DMS79 (cell line): ENCODE measurements at places on chromosomes 12 and 14.

DNA sequence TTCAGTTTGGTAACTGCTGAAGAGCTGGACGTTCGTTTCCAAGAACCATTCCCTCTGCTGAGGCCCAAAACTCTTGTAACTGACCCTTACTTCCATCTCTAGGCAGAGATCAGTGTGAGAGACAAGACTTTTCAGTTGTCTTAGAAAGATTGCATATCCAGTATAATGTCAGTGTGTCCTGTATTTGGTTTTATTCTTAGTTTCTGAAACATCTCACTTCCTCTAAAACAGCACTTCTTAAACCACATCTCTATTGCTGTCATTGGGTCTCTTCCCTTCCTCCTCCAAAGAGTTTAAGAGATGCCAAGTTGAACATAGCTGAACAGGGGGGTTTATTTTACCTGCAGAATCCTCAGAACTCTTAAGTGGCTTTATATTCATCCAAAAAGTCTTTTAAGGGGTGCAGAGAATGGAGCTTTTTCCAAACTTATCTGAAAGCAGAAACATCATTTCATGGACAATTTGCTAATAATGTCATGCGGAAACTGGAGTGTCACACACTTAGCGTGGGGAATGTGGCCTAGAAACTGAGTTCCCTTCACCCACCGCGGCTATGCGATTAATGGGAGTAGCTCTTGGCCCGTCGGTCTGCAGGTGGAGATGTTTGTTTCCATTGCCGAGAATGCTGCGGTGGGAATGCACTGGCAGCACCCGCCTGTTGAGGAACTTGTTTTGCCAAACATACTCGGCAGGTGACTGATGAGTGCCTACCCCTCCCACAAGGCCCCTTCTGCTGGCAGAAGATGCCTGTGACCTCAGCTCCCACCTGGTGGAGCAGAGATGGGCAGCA, 148.2 kb downstream of the ADGRD1 start:
- DNase-seq = peak; percentile 13

DNA sequence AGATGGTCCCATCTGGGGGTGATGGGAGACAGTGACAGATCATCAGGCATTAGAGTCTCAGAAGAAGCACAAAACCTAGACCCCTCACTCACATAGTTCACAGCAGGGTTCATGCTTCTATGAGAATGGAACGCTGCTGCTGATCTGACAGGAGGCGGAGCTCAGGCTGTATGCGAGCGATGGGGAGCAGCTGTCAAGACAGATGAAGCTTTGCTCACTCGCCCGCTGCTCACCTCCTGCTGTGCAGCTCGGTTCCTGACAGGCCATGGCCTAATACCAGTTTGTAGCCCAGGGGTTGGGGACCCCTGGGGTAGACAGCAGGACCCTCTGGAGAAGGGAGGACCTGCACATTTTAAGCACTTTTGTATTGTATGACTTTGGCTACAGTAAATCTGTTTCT, 111.2 kb downstream of the LGMN start:
- DNase-seq = no peak

DNA sequence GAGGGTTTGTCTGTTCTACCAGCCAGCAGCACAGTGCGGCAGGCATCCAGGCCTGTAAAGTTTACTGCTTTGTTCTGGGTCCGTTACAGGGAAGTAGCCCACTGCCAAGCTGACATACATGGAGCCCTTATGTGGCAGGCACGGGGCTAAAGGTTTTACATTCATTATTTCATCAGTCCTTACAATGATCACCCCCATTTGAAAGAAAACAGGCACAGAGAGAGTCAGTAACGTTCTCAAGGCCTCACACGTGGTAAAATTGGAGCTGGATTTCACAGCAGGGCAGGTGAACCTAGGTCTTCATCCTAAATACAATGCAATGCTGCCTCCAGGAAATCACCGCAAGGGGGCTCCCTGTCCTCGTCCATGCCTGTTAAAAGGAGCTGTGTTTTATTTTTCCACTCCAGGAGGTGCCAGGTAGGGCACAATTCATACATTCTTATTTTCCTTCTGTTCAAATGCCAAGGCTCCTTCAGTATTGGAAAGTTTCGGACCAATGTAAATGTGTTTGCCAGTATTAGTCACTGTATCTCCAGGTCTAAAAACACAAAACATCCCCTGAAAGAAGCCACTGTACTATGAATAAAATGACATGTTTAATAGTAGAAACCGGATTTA, 172.2 kb upstream of the GZMB start:
- no peak for DNase-seq

GRCh38 chr12:110635055-110635454, 21.1 kb downstream of the TCTN1 start:
- DNase-seq = no peak

DNA sequence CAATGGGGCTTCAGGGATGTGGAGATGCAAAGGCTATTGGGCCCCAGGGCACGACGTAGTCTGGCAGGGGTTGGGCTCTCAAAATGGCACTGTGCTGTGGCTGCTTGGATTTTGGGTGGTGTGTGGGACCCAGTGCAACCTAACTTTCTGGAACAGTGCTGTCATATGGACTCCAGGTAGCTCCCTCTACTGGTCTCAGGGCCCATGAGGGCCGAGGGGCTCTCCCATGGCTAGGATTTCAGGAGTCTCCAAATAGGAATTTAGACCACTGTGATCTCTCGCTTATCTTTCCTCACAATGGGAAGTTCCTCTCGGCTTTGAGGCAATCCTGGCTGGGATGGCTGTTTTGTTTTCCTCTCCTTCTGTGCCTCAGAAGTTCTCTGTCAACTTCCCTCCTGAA, 68.2 kb upstream of the MUCL1 start:
- no peak for DNase-seq
